Lower lobe of right lung (tissue), 2 donors: ENCODE measurements at places on chromosomes 1 and 21. TPM values are rescaled to one million over a fixed set of nuclear protein-coding genes. Genes with fewer than 3 reads are reported as not detected.

The OR2T2 gene
- total RNA-seq, result not detected

- DNase-seq, result no peak
These were observed 1900.8 kb downstream of the MRPL39 start for GRCh38 chr21:23706431-23706830.

GRCh38 chr1:169860750-169861149 is 32.9 kb downstream of the SCYL3 start:
- DNase-seq, result no peak

The TDRD5 gene
- 0.15 TPM for total RNA-seq

DNA sequence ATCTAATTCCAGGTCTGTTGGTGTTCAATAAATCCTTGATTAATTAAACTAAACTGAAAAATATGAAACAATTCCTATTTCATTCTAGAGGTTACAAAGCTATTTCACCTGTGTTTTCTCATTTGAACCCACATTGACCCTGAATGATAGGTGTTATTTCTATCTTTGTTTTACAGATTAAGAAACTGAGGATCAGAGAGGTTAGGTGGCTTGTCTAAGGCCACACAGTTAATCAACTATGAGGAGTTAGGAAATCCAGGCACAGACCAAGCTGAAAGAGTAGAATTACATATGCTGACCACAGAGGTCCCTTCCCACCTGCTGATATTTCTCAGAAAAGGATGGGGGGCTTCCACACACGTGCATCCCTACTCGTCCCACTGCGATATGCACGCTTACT is 487 bp downstream of the PIGR start:
- DNase-seq, result no peak

The HAPLN2 gene
- 0.21 TPM for total RNA-seq

GRCh38 chr1:203509135-203509534 is 15.2 kb downstream of the OPTC start:
- no peak for DNase-seq

- DNase-seq, result peak; percentile 50
These were observed 25.3 kb upstream of the VAMP3 start for GRCh38 chr1:7745783-7746182.

GRCh38 chr1:29416267-29417146 is 180.2 kb downstream of the PTPRU start:
- no peak for DNase-seq
